NCI-H2171 (cell line): ENCODE measurements at places on chromosomes 13 and 19.

DNA sequence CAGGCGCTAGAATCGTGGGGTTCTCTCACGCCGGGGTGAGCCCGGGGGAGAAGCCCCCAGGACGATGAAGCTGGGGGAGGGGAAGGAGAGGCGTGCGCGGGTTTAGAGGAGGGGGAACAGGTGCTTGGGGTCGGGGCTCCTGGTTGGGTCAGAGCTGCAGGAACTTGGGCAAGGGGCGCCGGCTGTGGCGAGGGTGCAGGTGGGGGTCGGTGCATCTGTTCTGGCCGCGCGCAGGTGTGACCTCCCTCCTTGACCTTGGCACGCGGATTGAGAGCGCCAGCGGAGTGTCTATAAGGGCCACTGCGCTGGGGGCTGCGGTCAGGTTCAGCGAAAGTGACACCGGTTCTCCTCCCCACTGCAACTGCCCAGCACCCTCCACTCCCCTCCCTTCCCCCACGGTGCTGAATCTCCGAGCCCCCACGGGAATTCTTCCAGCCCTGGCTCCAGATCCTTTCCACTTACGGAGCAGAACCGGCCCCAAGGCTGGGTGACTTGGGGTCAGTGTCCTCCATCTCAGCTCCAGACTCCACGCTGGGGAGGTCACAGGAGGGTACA, 618 bp downstream of the TMEM38A start:
- DNase-seq, result no peak

GRCh38 chr13:35785576-35786303, 309.3 kb upstream of the MAB21L1 start:
- no peak for DNase-seq

DNA sequence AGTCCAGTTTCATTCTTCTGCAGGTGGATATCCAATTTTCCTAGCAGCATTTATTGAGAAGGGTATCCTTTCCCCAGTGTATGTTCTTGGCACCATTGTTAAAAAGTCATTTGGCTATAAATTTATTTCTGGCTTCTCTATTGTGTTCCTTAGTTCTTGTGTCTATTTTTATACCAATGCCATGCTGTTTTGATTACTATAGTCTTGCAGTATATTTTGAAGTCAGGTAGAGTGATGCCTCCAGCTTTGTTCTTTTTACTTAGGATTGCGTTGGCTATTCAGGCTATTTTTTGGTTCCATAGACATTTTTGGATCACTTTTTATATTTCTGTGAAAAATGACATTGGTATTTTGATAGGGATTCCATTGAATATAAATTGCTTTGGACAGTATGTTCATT, 71.7 kb upstream of the MLNR start:
- DNase-seq, result no peak

- DNase-seq, result no peak
These were observed 49.1 kb upstream of the EHD2 start for GRCh38 chr19:47663911-47664771.

- no peak for DNase-seq
These were observed 8.5 kb upstream of the PROZ start for GRCh38 chr13:113149711-113150549.

DNA sequence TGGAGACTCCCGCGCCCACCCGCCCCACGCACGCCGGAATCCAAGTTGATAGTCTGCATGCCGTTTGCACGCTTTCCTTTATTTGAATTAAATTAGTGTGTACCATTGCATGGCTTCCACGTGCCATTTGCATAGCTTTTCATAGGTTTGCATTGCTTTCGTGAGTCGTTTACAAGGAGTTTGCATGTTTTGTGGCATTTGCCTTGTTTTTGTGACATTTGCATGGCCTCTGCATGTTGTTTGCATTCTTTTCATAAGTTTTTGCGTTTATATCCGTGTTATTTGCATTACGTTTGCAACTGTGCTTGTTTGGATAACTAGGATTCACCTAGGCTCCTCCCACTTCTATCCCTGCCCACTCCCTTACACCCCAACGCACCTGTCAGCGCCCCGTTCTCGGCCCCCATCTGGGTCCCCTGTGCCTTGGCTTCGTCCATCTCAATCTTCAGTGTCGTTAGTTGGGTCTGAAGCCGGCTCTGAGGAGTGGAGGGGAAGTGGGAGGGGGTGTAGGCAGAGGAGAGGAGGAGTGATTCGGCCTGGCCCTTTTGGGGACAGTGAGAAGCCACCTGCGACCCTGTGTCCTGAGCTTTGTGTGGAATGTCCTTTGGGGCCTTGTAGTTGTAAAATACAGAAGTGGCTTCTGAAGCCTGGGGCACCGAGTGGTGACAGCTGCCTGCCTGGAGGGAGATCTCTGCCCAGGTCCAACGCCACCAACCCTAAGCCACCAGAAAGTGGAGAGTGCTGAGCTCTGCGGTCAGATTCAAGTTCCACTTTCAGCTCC, 2.4 kb downstream of the CCDC194 start:
- DNase-seq, result no peak

- no peak for DNase-seq
These were observed 98.2 kb downstream of the UBL3 start for GRCh38 chr13:29752175-29752574.

GRCh38 chr13:85825454-85825853, 26.2 kb upstream of the SLITRK6 start:
- no peak for DNase-seq

DNA sequence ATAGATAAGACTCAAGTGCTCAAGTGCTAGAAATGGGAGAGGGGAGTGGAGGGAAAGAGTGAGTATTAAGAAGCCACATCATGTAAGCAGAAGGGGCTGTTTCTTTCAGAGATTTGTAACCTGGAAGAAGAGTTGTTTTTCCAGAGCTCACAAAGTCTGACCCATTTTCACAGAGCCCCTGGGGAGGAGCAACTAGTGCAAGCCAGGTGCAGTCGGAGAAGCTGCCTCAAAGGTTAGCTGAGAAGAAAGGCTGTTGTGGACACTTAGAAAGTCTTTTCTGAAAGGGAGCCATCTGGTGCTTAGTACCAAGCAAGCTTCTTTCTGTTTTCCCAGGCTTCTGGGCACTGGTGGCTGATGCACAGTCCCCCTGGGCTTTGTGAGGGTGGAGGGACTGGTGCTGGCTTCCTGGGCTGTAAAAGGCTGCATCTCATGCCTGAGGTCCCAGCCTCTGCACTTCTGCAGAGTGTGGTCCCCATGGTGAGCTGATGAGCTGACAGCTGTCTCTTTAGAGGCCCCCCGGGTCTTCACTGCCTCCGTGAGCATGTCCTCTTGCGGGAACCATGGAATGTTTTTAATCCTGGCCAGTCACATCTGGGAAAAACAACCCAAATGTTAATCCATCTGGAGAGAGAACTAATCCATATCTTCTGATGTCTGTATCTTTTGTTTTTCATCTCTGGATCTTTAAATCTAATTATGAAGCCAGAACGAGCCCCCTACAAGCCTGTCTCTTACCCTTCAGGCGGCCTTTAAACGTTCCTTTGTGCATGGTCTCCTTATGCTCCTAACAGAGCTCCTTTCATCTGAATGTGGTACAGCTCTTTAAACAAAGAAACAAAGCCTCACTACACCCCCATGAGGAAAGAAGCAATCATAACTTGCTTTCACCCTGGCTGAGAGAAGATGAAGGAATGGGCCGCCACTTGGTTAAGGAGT, 40.2 kb downstream of the OLFM4 start:
- DNase-seq, result peak; percentile 90
